CD4-positive, alpha-beta T cell (primary cell): ENCODE measurements at places on chromosomes 11 and 22.

GRCh38 chr11:79304599-79305212 is 136.1 kb downstream of the TENM4 start:
- DNase-seq, result no peak

- DNase-seq, result peak; percentile 43
Measured at GRCh38 chr11:124069429-124070401, 28.6 kb upstream of the OR10G7 start.

- peak; percentile 96 for DNase-seq
Measured at GRCh38 chr11:11841723-11842420, at the start of gene USP47. TSS of gene USP47 (plus strand) at chr11:11841972. CDS start at chr11:11842186, 214 bp downstream.

- DNase-seq, result no peak
Measured at GRCh38 chr11:3913921-3914320, 58.5 kb downstream of the STIM1 start.

DNA sequence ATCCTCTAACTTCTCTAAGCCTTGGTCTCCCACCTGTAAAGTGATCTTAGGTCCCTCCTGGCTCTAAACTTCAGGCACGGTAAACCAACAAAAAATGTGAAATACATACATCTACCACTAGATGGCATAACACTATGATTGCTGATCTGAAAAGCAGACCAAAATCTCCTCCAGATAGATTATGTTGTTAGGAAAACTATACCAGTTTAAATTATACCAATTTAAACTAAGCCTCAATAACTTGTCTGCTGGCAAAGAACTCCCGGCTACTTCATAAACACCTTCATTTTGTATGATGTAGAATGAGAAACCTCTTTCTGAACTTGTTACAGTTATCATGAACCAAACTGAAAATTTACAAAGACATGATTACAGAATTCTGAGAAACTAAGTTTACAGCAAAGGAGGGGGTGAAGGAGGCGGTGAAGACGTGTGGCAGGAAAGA is 85.9 kb downstream of the SBF2 start:
- DNase-seq, result no peak

DNA sequence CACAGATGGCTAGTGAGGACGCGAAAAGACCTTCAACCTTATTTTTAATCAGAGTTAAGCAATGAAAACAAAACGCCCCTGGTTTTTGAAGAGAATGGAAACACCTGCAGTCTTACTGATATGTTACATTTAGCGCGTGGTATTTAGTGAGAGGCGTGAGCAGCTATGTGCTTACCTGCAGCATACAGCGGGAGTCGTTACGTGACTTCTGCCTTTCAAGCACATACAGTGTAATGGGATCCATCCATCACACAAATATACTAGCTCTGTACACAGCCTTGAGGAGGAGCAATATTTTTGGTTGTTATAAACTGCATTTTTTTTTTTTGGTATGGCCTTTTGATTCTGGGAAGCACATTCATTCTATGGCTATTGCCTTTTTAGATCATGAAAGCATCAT is 5.5 kb downstream of the KRTAP5-2 start:
- no peak for DNase-seq

- DNase-seq, result no peak
Measured at GRCh38 chr22:37740455-37741311, 43.8 kb downstream of the TRIOBP start.

- no peak for DNase-seq
Measured at GRCh38 chr11:69702769-69703452, 911 bp downstream of the FGF19 start.

DNA sequence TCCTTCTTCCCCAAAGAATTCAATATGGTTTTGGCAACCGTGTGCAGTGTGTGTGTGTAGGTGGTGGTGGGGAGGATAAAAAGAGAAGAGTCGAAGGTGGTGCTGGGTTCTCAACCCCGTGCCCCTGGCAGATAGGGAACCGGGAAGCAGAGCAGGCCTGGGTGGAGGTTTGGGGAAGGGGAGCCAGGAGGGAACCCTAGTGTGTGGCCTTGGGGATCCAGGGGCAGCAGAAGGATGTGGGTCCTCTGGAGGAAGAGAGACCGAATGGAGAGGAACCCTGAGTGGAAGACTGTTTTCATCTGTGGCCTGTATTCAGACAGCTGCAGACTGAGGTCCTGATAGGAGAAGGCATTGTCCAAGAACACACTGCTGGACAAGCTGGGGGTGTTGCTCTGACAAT is 73.3 kb upstream of the B3GAT1 start:
- no peak for DNase-seq

GRCh38 chr22:30694171-30694639 is 469 bp upstream of the OSBP2 start:
- DNase-seq, result peak; percentile 50

- no peak for DNase-seq
Measured at GRCh38 chr22:37640591-37641560, 1.4 kb downstream of the SH3BP1 start.

- DNase-seq, result peak; percentile 72
Measured at GRCh38 chr22:19607192-19608002, 83.2 kb upstream of the CLDN5 start.

DNA sequence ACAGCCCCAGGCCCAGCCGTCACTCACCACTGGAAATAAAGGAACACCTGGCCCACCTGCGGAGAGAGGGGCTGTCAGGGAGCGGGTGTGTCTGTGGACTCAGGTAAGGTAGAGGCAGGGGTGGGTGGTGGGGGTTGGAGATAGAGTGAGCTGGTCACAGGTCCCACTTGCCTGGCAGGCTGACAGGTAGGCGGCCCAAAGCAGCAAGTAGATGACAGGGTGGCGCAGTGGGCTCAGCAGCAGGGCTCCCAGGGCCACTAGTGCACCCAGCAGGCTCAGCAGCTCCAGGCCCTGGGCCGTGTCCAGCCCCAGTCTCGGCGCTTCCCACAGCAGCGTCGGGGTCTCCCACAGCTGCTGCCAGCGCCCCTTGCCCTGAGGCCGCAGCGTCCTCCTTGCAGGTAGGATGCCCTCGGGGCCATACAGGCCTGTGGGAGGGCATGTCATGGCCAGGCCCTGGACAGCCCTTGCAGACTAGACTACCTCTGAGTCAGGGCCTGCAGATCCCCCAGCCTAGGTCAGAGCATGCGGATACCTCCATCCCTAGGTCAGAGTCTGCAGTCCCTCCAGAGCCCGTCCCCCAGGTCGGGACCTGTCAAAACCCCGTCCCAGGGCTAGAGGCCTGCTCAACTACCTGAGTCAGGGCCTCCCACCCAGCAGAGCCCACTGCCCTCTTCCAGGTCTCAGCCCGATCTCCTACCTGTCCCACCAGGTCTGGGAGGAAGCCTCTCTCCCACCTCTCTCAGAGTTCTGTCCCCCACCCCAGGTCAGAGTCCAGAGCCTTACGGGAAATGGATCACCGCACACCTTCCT is 686 bp downstream of the LMF2 start:
- peak; percentile 17 for DNase-seq

- DNase-seq, result no peak
Measured at GRCh38 chr11:16797776-16798175, 59.3 kb downstream of the C11orf58 start.

DNA sequence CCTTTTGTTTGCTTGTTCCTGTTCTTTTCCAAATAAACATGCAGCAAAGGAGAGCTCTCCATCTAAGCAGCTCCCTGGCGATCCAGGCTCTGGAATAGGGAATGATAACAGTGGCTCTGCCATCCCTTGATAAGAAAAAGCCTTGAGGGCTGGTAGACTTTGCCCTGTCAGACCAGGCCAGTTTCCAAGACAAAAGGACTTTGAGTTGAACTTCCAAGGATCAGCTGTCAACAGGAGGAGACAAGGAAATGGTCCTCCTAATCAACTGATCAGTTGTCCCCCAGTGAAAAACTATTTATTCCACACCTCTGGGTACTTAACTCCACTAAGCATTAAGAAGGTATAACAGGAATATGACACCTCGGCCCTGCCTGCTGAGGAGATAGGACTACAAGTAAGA is 127.8 kb downstream of the PARVA start:
- no peak for DNase-seq

- DNase-seq, result no peak
Measured at GRCh38 chr11:35798983-35799382, 136.4 kb downstream of the TRIM44 start.

GRCh38 chr11:60959431-60959830 is 7.5 kb upstream of the SLC15A3 start:
- no peak for DNase-seq

GRCh38 chr22:24053481-24054226 is 42.5 kb downstream of the CABIN1 start:
- no peak for DNase-seq

- DNase-seq, result peak; percentile 25
Measured at GRCh38 chr22:23553438-23553837, 26.7 kb downstream of the IGLL1 start.

- DNase-seq, result no peak
Measured at GRCh38 chr11:129855086-129855485, 39.4 kb downstream of the TMEM45B start.

GRCh38 chr11:83957038-83957900 is 671.1 kb upstream of the CCDC90B start:
- DNase-seq, result no peak

- DNase-seq, result no peak
Measured at GRCh38 chr22:49812838-49813237, 14.8 kb downstream of the BRD1 start.

DNA sequence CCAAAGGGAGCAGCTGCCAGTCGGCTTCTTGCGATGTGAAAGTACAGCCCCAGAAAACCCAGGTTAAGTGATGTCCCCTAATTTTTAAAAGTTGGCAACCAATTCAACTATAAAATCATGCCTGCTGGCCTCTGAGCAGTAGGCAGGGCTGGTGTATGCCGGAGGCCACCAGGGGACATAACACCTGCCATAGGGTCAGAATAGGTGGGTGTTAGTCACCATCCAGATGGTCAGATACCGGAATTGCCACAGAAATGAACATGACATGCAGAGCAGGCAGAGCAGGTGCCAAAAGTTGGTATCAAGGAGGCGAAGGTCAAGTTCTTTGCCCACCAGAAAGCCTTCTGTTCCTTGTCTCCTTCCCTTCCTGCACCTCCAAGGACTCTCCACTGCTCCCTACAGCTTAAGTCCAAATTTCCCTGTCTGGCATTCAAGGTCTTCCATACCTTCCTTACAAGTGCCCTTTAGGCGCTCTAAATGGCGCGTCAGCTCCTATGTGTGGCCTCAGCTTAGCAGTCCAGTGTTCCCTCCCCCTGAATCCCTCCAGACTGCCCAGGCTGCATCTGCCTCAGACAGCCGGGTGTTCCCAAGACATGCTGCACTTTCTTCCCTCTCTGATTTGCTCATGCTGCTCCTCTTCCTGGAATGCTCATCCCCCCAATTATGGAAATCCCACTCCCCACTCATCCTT is 45.1 kb downstream of the PTPRJ start:
- no peak for DNase-seq

DNA sequence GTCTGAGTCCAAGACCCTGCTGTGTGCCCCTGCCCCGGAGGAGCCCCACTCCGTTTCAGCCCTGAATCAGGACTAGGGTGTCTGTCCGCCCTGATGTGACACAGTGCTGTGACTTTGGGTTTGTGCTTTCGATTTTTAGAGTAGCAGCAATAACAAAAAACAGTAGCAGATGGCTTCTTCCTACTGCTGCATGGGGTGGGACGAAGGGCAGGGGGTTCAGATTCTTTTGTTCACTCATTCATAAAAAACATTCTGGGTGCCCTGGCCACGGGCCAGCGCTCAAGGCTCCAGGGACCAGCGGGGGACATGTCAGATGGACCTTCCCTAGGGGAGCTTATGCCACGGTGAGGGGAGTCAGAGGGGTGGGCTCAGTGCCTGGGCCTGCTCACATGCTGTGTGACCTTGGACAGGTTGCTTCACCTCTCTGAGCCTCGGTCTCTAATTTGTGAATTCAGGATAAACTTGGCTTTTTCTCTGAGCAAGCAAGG is 24.6 kb upstream of the PRR5 start:
- DNase-seq, result no peak

DNA sequence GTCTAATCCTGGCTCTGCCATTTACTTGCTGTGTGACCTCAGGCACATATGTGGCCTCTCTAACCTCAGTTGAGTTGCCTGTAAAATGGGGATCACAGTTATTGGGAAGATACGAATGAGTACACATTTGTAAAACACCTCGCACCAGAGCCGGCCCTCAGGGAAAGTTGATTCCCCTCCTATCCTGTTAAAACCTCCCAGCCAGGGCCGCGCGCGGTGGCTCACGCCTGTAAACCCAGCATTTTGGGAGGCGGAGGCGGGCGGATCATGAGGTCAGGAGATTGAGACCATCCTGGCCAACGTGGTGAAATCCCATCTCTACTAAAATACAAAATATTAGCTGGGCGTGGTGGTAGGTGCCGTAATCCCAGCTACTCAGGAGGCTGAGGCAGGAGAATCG is 7.8 kb upstream of the MYBPC3 start:
- no peak for DNase-seq

DNA sequence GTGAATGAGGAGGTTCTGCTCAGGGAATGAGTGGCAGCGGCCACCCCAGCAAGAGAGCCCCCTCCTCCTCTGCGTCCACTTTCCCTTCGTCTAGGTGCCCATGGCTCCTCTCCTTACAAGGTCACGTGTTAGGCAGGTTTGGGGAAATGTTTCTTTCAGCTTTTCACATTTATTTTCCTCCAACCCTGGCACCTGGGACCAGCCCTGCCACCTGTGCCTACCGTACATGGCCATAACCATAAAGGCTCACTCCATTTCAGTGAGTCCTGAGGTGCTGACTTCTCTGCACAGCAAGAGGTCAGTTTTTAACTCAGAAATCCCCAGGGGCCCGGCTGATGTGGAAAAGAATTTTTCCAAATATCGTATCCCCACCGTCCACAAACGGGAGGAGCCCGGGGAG is 71.2 kb downstream of the FLI1 start:
- no peak for DNase-seq

GRCh38 chr22:48044487-48045060 is 1282.1 kb downstream of the TBC1D22A start:
- no peak for DNase-seq

- DNase-seq, result no peak
Measured at GRCh38 chr22:50162391-50162956, 8.1 kb upstream of the PANX2 start.

GRCh38 chr11:73716153-73717056 is 44.5 kb downstream of the RAB6A start:
- DNase-seq, result no peak

DNA sequence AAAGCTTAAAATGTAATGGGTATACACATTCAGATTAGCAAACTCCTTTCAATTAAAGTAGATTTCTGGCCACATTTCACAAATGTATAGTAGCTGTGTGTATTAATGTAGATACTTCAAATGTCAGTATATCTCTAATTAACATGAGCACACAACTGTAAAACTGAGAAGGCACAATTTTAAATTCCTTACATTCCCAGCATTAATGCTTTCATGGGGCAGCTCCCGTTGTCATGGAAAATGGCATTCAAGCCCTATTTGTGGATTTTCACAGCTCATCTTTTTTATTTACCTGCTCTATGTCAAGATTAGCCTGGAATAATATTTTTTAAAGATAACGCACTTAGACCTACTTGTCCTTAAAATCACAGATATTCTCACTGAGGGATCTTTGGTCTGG is 113.6 kb upstream of the SOX6 start:
- DNase-seq, result no peak

DNA sequence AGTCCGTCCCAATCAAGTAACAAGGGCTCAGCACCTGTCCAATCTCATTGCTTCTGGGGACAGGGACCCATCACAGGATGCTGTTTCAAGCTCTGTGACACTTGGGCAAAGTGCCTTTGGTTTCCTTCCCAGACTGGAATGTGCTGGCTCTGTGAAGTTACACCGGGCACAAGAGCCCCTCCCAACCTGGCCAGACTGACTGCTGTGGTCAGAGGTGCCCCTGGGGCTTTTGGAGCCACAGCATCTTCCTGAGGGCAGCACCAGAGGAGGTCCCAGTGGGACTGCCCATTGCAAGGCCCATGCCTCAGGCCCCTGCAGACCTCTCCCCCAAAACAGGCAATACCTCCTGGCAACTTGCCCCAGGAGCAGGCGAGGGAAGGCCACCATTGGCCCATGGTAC is 155.2 kb upstream of the GRK3 start:
- no peak for DNase-seq

GRCh38 chr11:37449146-37449545 is 851.1 kb upstream of the RAG2 start:
- no peak for DNase-seq
